DMS79 (cell line): ENCODE measurements at places on chromosomes 4 and X.

GRCh38 chr4:79083406-79084010, 144.3 kb upstream of the PAQR3 start:
- DNase-seq, result no peak

DNA sequence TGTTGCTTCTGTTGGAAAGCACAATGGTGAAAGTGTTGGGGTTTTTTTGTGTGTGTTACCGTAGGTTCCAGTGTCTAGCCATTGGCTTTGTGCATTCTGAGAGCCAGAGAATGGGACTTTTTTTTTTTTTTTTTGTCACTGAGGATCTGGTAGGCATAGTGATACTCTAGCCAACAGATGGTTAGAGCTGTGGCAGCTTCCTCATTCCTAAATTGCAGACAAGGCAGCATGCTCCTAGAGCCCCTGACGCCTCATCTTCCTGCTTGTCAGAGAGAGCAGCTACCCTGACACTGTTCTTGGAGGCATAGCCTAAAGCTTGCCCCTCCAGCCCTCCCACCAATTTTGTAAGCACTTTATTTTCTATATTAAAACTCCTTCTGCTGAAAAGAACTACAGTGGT, 27.0 kb downstream of the ARHGEF9 start:
- DNase-seq, result no peak

DNA sequence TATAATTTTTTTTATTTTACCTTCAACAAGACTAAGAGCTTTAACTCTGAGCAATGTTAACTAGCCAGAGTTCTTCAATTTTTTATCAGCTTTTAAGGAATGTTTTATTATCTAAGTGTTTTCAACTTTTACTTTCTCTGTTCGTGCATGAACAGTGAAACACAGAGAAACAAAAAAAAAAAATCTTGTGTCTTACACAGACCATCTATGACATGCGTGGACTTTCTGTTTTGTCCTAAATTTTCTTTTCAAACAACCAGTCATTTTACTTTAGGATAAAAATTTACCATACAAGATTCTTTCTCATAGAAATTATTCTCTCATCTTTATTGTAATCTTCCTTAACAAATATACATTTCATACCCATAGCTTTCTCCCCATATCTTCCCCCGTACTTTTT, 731.9 kb upstream of the PCDH10 start:
- no peak for DNase-seq

GRCh38 chr4:157888281-157888680, 284.5 kb downstream of the GASK1B start:
- no peak for DNase-seq

DNA sequence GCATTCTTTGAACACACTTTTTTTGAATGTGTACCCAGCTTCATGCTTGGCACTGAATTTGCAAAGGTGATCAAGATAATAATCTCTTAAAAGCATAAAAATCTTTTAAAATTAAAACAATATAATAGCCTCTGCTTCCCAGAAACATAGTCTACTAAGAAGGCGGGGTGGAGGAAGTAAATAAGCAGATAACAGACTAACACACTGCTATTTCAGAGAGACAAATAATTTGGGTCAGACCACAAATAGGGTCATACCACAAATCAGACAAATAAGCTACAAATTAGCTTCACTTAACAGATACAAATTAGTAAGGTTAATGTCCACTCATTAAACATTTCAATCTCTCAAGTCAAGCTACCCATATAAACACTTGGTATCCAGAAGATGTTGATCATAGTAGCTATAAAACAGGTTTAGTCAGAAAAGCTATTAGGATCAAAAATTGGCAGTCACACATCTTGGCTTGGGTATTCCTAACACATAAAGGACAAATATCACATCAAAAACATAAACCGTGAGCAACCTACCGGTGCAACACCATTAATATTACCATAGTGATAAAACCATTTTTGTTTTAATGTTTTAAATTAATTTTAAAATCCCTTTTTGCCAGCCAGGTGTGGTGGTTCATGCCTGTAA, 47.3 kb downstream of the PPP3CA start:
- no peak for DNase-seq

DNA sequence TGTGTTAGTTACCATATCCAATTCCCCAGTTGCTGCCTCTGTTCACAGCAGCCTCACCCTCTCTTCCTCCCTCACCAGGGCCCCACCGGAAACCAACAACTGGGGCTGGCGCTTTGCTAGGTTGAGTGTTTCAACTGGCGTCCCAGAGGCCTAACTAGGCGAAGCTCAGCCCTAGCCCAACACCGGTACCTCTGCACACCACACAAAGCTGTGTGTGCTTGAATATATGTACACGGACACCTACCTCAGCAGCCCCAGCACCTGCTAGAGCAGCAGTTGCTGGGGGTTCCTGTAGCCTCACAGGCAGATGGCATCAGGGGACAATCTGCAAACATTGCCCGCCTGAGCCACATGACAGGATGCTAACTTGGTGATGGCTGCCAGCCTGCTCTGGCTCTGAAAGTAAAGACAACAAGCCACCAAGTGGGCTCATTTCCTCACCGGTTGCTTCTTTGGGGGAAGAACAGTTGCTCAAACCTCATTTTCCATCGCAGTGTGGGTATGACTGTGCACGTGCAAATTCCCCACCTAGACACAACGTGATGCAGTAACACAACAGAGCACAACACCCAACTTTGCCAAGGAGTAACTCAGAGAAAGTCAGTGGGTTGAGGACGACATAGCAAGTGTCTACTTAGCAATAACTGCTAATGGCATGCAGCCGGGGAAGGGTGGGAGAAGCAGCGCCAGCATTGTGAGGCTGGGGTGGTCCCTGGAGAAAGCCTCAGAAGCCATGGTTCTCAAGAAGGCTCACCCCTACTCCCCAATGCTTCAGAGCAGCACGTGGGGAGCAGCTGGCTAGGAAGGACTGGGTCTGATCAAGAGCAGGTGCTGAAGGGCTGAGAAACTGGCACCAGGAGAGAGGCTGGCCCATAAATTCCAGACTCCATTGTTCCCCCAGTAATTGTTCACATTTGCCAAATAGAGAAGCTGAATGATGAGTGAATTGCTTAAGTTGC, 139.5 kb downstream of the SH3KBP1 start:
- no peak for DNase-seq

- no peak for DNase-seq
Observed at GRCh38 chr4:174218127-174218790, 65.2 kb downstream of the FBXO8 start.

- no peak for DNase-seq
Observed at GRCh38 chr4:53943345-53944085, 120.9 kb downstream of the CHIC2 start.

GRCh38 chr4:159010563-159011260, 92.2 kb upstream of the RAPGEF2 start:
- no peak for DNase-seq

DNA sequence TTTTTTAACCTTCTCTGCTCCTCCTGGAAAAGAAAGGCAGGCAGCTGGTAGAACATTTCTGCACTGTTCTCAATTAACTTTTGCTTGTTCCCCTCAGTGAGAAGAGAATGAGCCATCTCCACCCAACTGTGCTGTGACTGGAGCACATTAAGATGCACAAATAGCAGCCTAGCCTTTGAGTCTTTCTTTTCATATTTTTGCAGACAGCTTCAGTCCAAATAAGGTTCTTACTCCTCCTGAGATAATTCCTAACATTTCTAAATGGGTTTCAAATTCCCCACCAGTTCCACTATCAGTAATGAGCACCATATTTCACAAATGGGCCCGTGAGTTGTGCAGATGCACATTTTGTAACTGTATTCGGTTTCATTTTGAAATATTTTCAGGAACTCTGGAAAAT, 118.6 kb downstream of the SPCS3 start:
- no peak for DNase-seq

- DNase-seq, result no peak
Observed at GRCh38 chr4:12411072-12411471, 982.4 kb upstream of the HS3ST1 start.

DNA sequence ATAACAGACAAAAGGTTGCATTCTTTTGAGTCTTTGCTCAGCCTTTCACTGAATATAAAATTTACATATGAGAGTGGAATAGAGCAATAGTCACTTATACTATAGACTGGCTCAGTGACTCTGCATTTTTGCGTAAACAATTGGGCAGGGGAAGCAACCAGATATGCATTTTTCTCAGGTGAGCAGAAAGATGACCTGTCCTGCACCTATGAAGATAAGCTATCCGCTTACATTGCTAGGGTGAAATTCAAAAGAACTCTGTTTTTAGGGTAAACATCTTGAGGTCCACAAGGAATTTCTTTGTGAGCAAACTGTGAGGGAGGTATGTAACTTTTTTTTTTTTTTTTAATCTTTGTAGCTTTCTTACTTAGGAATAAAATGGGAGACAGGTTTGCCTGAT, 602.4 kb upstream of the PRKX start:
- no peak for DNase-seq

GRCh38 chrX:45850197-45850774, 649.6 kb upstream of the DIPK2B start:
- no peak for DNase-seq

DNA sequence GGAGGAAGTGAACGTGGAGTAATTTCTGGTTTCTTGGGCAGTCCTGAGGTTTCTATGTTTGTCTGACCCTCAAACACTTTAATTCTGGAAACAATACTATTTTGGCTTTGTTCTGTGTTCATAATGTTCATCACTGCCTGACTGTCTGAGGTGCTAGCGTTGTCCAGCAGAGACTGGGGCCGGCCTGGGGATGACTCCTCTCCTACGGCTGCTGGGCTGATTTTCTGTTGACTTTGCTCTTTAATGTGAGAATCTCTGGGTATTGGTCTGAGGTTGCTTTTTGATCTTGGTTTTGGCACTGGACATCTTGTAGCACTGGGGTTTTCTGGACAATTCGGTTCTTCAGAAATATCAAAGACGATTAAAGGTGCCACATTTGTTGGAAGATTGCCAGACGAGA, 75.8 kb downstream of the RPS3A start:
- DNase-seq, result no peak

- no peak for DNase-seq
Observed at GRCh38 chr4:33334416-33334815, 2614.2 kb downstream of the PCDH7 start.

- no peak for DNase-seq
Observed at GRCh38 chrX:150410513-150410912, 47.4 kb downstream of the MAMLD1 start.

DNA sequence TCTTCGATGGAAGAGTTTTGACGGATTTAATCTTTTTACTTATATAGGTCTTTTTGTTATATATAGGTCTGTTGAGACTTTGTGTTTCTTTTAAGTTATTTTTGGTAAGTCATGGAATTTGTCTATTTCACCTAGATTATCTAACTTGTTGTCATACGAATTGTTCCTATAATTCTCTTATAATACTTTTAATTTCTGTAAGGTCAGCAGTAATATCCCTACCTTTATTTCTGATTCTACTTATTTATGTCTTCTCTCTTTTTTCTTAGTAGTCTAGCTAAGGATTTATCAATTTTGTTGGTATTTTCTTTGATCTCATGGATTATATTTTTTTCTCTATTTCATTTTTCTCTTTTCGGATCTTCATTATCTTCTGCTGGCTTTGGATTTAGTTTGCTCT, 11.6 kb downstream of the SAP30 start:
- DNase-seq, result no peak

- DNase-seq, result no peak
Observed at GRCh38 chr4:176150356-176150682, 45.1 kb downstream of the SPATA4 start.

GRCh38 chrX:135737366-135738071, 24.1 kb downstream of the CT45A1 start:
- no peak for DNase-seq

- DNase-seq, result no peak
Observed at GRCh38 chr4:167282171-167282864, 48.0 kb upstream of the SPOCK3 start.

- DNase-seq, result no peak
Observed at GRCh38 chr4:2963966-2964471, 648 bp downstream of the GRK4 start.

- no peak for DNase-seq
Observed at GRCh38 chr4:42377497-42377896, 19.8 kb upstream of the SHISA3 start.

DNA sequence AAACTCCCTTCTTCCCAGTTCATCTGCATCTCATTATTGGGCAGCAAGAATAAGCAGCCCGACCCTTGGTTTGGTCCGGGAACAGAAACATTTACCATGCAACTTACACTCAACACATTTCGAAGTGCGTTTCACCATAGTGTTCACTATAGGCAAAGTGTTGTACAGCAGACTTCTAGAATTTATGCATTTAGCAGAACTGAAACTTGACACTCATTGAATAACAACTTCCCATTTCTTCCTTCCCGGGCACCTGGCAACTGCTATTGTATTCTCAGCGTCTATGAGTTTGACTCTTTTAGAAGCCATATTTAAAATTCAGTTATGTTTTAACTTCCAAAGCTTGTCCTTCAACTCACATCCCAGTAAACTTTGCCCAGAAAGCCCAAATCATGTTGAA, 840.6 kb downstream of the NLGN4X start:
- DNase-seq, result no peak

DNA sequence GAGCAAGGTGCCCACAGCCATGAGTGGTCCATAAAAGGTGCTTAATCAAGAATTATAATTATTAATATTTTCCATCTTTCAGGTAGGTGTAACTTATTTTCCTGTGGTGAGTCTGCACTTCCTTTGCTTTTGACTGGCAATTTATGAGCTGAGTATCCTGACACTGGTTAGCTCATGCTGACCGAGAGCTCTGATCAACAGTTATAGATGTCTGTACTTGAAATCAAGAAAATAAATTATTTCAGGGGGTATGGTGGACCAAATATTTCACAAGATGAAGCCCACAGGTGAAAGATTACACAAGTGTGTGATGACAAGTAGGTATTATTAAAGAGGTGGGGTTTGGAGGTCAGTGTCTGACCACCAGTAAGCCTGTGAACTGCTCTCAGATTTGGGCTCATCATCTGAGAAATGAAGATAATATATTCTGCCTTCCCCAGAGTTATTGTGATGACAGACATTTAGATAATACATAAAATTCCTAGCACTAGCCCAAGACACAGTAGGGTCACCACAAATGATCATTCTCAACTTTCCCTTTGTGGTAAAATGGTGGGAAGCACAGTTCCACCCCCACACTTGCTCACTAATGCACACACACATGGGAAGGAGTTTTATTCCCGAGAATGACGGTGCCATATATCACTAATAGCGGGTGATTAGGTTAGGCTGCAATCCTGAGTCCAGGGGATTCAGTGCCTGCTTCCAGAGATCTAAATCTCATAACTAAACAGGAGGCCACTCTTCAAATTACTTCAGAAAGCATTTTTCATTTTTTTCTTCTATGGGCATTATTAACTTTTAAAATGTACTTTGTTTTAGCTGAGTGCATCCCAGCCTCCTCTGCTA, 34.0 kb upstream of the PACRGL start:
- no peak for DNase-seq

DNA sequence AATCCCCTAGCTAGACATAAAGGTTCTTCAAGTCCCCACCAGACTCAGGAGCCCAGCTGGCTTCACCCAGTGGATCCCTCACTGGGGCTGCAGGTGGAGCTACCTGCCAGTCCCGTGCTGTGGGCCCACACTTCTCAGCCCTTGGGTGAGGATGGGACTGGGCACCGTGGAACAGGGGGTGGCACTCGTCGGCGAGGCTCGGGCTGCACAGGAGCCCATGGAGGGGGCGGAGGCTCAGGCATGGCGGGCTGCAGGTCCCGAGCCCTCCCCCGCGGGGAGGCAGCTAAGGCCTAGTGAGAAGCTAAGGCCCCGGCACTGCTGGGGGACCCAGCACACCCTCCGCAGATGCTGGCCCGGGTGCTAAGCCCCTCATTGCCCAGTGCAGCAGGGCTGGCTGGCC, 16.1 kb upstream of the ACSL4 start:
- DNase-seq, result no peak

GRCh38 chr4:88765729-88766128, 68.1 kb upstream of the NAP1L5 start:
- no peak for DNase-seq
